ENCODE measurements at places on chromosomes 5 and 9.

- peak; percentile 47 for DNase-seq
Measured at GRCh38 chr5:172455511-172456061, 1.3 kb upstream of the SH3PXD2B start.

GRCh38 chr5:138138949-138139780 is at the start of gene NME5:
TSS of gene NME5 (minus strand) at chr5:138139428. CDS start at chr5:138138780, 648 bp downstream.
- DNase-seq: peak; percentile 66

- no peak for DNase-seq
Measured at GRCh38 chr9:99178912-99179872, 42.5 kb downstream of the ALG2 start.

DNA sequence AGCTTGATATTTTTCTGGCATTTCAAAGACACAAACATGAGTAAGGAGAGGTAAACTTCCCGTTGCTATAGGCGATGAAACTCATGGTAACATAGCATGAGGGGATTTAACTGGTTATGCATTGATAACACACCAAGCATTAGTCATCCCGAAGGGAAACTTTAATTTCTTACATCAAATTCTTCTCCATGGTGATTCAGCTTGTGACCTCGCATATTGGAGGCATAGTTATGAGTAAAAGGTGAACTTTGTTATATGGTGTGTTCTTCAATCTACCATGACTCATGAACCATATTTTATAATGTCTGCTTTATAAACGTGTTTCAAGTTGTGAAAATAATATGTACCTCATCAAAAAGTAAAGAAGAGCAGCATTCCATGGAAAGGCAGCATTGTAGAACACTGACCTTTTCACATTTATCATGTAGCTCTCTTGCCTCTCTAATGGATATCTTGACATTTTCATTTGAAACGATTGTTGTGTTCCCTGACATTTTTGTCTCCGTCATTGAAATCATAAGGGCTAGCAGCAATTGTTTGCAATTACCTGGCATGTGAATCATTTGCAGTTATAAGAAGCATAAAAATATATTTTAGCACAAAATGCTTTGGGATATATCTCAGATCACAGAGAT is 491.8 kb downstream of the ANXA1 start:
- no peak for DNase-seq

DNA sequence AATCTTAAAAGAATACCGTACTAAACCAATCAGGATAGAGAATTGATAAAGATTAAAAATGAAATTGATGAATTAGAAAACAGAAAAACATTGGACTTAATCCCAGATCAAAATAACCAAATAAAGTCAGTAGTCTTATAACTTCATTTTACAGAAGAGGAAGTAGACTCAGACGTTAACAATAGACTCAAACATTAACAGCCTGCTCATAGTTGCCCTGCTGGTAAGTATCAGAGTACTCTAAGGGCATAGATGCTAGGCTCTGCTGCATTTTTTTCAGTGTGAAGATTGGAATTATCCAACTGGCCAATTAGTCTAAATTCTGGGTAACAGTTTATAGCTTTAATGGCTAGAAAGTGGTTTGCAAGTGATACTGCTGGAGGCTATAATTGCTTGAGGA is 42.9 kb downstream of the ADGRV1 start:
- no peak for DNase-seq

- DNase-seq: peak; percentile 20
Measured at GRCh38 chr5:149497357-149497756, 53.9 kb downstream of the CSNK1A1 start.

GRCh38 chr5:57184322-57184721 is 10.5 kb downstream of the GPBP1 start:
- no peak for DNase-seq

GRCh38 chr9:121154782-121155181 is 46.9 kb downstream of the RAB14 start:
- DNase-seq: peak; percentile 31

DNA sequence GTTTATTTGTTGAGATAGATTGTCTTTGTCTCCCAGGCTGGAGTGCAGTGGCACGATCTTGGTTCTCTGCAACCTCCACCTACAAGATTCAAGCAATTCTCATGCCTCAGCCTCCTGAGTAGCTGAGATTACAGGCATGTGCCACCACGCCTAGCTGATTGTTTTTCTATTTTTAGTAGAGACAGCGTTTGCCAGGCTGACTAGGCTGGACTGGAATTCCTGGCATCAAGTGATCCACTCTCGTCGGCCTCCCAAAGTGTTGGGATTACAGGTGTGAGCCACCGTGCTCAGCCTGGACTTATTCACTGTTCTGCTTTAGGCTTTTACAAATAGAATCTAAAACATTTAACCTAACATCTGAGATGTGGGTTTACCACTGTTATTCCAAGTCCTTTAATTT is 91.3 kb downstream of the COMMD10 start:
- no peak for DNase-seq

DNA sequence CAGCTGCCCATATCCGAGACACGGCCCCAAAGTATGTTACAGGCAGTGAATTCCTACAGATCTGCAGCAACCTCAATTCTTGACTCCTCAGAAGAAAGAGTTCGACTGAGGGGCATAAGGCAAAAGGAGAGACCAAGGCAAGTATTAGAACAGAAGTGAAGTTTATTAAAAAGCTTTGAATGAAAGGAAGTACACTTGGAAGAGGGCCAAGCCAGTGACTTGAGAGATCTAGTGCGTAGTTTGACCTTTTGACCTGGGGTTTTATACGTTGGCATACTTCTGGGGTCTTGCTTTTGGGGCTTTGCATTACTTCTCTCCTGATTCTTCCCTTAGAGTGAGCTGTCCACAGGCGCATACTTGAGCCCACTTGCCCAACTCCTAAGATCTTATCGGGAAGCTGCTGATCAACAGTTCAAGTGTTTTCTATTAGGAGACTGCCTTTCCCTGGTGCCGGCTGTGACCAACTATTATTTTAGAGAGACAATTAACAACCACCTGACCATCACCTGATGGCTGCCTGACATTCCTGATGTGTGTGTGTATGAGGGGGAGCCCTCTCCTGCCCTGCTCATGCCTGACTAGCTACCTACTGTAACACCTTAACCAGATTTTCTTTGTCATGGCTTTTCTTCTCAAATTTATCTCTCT is 1.5 kb upstream of the DEPDC1B start:
- DNase-seq: no peak

GRCh38 chr5:139413963-139414362 is 10.1 kb upstream of the SPATA24 start:
- DNase-seq: no peak

GRCh38 chr5:143495110-143495509 is 91.6 kb upstream of the NR3C1 start:
- DNase-seq: no peak

- DNase-seq: no peak
Measured at GRCh38 chr9:129987047-129987446, 55.9 kb downstream of the FNBP1 start.

DNA sequence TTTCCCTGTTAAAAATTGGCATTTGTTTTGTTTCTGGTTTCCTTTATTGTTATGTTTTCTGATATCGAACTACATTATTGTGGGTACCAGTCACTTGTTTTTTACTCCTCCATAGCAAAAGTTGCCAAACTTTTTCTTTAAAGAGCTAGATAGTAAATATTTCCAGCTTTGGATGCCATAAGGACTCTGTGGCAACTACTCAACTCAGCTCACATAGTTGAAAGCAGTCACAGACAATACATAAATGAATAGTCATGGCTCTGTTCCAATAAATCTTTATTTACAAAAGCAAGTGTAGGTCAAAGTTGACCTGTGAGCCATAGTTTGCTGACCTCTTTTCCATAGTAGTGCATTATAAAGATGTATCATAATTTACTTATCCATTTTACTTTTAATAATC is 305.0 kb downstream of the RASEF start:
- DNase-seq: no peak

- DNase-seq: no peak
Measured at GRCh38 chr5:51484326-51484725, 101.1 kb downstream of the ISL1 start.

GRCh38 chr5:154840435-154841272 is 9.7 kb downstream of the FAXDC2 start:
- DNase-seq: no peak

- DNase-seq: no peak
Measured at GRCh38 chr9:88995627-88996026, 4.4 kb downstream of the S1PR3 start.

GRCh38 chr5:102700120-102700831 is 54.8 kb upstream of the PAM start:
- no peak for DNase-seq

- no peak for DNase-seq
Measured at GRCh38 chr5:31781772-31782171, 142.8 kb downstream of the PDZD2 start.

DNA sequence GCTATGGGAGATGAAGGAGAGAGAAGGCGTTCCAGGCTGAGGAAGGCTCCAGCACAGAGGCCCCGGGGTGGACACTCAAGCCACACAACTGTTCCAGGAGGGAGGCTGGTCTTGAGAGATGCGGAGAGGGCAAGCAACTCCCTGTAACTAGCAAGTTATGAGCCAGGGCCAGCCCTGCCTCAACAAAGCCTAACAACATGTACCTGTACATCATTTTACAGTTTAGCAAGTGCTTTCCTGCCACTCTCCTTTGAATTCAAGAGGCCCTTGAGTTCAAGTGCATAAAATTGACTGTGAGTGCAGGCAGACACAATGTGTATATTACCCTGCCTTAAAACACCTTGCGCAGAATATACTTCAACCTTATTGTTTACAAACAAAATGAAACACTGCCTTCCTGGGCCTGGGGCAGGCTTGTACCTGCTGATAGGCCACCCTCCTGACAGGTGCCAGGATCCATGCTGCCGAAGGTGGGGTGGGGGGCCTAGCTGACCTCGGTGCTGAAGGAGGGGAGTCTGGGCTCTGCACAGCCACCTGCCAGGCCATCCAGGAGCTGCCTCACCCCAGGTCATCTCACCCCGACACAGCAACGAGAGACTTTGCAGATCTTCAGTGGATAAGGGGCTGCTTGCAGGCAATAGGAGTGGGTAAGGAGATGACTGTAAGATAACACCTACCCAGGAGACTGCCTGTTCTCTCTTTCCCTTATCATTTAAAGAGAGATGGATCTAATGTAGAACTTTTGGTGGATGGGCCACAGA is 80.0 kb downstream of the PPARGC1B start:
- no peak for DNase-seq

DNA sequence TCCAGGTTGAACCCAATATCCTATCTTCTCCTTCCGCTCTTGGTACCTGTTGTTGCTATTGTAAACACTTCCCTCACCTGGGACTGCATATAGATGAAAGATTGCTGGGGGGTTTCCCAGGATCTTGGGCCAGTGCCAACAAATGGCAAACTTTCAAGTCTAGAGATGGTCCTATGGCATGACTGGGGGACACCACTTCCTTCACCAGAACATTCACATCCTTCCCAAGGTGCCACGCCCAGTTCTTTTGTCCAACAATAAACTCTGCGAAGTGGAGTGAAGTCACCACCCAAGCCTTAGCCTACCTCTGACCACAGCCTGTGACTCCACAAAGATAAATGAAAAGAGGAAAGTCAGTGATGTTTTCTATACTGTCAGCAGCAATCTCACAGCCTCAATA is 34.4 kb downstream of the DOCK8 start:
- no peak for DNase-seq

DNA sequence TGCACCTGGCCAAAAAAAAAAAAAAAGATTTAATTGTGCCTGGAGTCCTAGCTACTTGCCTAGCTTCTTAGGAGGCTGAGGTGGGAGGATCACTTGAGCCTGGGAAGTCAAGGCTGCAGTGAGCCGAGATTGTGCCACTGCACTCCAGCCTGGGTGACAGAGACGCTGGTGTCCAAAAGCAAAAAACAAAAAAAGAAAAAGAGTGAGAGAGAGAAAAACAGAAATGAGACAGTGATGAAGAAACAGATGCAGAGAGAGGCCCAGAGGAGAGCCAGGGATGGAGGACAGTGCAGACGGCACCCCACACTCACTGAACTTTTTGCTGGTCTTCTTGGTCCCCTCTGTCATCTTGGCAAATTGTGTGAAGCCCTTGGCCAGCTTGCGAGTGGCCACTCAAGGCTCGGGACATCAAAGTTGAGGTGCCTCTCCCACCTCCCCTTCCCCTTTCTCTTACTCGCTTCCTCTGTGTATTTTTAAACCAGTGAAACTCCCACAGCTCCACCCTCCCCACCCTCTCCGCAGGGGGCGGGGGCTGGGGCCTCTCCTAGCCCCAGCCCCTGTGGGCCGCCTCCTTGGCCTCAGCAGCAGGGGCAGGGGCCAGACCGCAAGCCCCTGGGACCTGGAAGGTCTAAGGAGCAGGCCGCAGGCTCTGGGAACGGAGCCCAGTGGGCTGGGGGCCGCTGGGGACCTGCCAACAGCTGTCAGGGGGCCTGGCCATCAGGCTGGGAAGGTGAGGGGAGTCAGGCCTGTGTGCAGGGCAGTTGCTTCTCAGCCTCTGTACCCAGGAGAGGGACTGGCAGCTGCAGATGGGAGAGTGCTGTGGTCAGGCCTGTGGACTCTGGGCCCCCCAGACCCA is at the start of gene SH2D3C:
SH2D3C (minus strand) TSS at position 387 of the 856 bp plus-strand sequence; CDS start at position 348, 39 bp downstream.
- no peak for DNase-seq

DNA sequence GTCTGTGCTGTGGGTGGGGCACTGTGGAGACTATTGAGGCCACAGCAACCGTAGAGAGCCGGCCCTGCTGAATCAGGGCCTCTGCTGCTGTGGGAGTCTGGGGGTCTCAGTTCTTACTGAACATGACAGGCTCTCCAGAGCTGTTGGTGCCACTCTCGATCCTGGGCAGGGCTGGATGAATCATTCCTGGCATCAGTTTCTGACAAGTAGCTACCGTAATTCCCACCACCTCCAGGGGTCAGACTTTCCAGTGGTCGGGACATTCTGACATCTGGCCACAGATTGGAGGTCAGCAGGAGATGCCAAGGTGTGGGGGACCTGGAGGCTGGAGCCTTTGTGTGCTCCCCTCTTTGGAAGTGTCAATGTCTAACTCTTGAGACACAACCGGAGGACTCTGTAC is 188.4 kb downstream of the IRX2 start:
- no peak for DNase-seq

GRCh38 chr9:108645520-108645919 is 210.3 kb downstream of the ACTL7B start:
- DNase-seq: no peak
